ENCODE measurements at places on chromosomes 6 and 20.

DNA sequence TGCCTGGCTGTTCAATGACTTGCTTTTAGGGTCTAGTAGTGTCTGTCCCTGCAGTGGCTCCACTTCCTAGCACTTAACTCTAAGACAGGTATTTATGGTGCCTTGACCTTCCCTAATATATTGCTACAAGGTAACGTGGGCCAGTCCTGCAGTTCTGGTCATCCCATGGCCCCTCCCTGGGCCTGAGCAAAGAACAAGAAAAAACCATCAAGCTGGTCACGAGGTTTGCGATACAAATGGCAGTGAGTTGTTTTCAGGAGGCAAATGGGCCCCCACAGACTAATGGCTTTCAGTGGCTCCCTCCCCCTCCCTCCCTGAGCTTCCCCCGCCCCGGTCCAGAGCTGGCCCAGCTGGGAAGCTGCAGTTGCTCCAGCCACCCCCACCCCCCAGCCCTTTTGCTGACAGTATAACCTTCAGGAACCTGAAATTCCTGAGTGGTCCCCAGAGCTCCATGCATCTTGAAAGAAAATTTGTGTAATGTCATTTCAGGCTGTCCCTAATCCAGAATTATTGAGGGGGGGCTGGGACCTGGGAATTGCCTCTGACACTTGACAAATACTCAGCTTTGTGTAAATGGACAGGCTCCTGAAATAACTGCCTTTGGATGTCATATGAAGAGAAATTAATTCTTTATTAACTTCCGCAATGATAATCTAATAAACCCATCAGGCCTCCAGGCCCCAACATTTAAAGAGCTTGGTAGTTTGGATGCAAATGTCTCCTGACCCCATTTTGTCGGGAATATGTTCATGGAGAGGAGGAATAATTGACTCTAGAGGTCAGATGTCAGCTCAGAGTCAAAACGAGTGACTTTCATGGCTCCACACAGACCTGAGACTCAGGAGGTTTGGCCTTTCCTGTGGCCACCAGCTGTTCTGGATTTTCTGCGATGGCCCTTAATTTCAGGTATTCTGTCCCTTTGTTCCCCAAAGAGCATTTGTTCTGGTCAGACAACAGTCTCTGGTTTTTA is 153.2 kb upstream of the TOP1 start:
- DNase-seq: no peak

GRCh38 chr6:149727793-149728498 is 10.0 kb upstream of the LATS1 start:
- no peak for DNase-seq

- no peak for DNase-seq
Measured at GRCh38 chr20:37723668-37724067, 29.8 kb downstream of the CTNNBL1 start.

DNA sequence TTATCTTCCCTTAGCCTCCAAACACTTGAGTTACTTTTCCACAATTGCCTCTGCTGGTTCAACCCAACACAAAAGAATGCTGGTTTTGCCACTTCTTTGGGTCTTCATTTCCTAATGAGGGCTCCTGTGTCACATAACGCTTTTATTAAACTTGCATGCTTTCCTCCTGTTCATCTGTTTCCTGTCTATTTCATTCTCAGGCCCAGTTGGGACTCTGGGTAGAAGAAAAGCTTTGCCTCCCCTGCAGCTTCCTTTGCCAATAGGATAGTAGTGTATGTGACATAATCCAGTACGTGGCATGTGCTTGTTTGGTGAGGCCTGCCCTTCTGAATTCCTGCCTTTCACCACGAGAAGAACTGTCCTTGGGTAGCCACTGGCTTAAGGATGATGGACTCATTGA is 529.3 kb upstream of the AGPAT4 start:
- DNase-seq: no peak

DNA sequence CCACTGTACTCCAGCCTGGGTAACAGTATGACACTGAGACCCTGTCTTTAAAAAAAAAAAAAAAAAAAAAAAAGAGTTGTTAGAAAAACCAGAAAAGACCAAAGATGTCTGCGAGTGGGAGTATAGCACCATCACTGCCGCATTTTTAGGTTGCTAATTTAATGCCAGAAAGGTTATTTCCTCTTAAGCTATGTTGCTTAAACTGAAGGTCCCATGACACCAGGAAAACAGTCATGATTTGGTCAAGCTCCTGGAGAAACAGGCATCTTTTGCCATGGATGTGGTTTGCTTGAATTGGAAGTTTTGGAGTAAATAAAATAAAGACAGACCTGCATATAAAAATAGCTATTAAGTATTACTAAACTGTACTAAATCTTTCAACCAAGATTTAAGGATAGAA is 68.3 kb upstream of the TNFRSF21 start:
- DNase-seq: no peak

- peak; percentile 55 for DNase-seq
Measured at GRCh38 chr6:148509800-148510581, 167.4 kb downstream of the SASH1 start.

DNA sequence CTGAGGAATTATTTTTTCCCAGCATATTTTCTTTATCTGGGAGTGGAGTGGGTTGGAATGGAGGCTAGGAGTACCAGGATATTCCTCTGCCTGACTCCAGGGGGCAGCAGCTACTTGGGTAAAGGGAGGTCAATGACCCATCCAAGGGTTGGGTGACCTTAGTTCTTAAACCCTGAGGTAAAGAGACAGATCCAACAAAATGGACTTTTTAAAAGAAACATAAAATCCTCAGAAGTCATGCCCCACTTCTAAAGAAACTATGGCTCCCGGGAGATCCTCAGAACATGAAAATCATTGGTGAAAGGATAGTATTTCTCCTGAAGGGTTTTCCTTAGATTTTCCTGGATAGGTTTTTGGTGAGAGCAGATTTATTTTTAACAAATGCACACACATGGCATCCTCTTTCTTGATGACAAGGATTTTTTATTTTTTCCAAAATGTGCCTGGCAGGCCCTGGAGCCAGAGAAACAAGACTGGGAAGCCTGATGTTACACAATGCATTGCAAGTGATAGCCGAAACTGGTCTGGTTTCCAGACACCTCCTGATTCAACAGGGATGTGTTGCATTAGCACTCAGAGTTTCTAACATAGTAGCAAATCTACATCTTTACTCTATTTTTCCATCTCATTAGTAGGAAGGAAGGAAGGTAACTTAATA is 240.9 kb upstream of the BTBD3 start:
- peak; percentile 67 for DNase-seq

GRCh38 chr20:36540551-36541211 is 638 bp upstream of the MYL9 start:
- DNase-seq: peak; percentile 19

GRCh38 chr6:109740787-109741186 is 49.7 kb downstream of the FIG4 start:
- no peak for DNase-seq

- DNase-seq: no peak
Measured at GRCh38 chr20:24993337-24994185, 1.0 kb upstream of the APMAP start.

DNA sequence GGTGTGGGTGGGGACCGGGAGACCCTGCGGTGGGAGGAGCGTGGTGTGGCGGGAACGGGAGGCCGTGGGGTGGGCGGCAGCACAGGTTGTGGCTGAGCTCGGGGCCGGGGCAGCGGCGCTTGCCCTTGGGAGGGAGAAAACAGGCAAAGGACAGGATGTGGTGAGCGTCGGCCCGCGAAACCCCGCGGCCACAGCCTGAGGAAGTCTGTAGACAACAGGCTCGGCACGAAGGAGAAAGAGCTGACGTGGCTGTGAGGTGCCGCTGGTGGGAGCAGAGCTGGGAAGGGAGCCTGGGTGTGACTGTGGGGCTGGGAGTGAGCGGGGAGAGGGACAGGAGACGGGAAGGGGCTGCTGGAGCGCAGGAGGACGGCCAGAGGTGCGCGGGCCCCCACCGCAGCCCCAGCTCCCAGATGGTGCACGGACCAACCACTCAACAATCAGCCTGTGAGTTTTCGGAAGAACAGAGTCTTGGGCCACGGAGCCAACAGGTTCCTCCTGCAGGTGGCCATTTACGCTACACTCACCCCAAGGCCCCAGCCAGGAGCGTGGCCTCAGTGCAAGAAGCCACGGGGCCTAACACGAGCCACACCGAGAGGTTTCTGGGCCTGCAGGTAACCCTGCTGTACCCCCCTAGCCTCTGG is 202.8 kb downstream of the DLL1 start:
- no peak for DNase-seq

GRCh38 chr20:31515775-31516107 is 1.5 kb downstream of the HM13 start:
- DNase-seq: no peak

DNA sequence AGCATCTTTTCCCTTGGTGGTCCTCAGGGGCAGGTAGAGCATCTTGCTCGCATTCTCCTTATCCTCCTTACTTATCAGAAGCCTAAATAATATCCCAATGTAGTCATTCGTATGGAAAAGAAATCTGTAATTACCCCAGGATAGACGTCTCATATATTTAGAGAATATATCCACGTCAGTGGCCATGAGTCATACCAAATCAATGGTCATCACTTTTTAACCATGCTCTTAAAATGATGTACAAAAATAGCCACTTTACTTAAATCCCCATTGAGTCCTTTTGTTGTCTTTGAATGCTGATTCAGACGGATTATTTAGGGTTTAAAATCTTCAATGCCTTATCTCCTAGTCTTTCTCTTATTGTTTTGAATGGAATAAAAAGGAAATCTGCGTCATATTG is 231.7 kb upstream of the STXBP5 start:
- DNase-seq: no peak

DNA sequence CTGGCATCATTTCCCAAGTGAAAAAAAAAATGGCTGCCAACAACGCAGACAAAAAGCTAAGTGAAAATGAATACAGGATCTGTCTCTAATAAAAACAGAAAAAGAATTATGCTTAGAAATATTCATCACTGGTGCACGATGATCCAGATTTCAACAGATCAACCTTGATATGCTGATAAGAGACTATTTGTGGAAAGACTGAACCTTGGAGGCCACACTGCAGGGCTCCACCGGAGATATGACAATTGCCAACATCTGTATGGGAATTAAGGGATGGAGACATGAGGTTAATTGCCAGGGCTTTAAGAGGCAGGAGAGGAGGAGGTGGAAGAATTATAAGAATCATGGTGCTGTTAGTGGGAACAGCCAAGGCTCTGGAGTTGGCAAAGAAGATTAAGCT is 48.3 kb downstream of the PFDN4 start:
- no peak for DNase-seq

DNA sequence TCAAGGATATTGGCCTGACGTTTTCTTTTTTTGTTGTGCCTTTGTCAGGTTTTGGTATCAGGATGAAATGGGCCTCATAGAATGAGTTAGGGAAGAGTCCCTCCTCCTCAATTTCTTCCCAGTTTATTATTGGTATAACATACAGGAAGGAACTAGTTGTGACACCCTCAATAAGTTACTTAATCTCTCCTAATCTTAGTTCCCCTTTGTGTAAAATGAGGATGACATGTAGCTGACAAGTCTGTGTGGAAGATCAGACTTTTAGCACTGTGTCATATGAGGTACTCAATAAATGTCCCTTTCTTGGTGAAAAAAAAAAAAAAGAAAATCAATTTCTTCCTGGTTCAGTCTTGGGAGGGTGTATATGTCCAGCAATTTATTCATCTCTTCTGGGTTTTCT is 155.8 kb downstream of the PDE7B start:
- DNase-seq: no peak

DNA sequence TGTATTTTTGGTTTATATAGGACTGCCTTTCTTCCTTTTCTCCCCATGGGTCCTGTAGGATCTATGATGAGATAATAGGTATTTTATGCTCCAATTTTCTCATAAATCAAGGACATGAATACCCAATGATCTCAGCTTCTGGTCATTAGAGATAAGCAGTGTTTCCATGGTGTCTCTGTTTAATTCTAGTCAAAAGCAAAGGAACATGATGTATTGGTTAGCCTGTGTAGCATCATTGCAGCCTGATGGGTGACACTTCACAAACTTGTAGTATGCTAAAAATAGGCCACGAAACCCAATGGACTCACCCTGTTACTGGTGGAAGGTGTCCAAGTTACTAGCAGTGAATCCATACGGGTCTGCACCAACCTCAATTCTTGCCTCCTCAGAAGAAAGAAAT is 116.2 kb upstream of the SNX9 start:
- DNase-seq: no peak

DNA sequence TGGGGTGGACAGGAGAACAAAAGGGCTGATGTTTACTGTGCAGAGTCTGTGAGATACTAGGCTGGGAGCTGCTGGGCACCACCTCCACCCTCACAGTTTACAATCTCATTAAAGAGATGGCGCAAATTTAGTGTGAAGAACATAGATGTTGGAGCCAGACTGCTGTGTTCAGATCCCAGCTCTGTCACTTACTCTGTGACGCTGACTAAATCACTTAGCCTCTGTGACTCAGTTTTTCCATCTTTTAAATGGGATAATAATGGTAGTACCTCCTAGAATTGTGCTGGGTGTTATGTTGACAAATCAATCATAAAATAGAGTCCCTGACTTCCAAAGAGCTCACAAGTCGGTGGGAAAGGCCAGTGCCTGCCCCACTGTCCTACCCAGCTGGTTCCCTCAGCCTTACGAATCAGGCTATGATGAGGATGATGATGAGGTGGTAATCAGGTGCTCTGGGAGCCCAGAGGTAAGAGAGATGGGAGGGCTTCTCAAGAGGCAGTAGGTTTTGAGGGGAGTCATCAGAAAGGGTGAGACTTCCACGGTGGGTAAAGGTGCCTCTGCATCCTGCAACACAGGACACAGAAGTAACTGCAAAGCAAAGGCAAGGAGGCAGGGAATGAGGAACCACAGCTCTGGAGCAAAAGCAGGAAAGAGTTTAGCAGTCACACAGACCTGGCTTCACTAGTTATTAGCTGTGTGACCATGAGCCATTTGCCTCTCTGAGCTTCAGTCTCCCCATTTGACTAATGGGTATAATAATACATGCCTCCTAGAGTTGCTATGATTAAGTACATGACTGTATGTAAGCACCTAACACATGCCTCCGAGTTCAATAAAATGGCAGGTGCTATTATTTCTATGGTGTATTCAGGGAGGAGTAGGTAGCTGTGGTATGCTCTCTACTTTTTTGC is 8.9 kb downstream of the FYN start:
- no peak for DNase-seq

GRCh38 chr6:126374372-126374771 is 34.5 kb downstream of the CENPW start:
- no peak for DNase-seq

GRCh38 chr6:41655646-41656001 is 17.4 kb downstream of the MDFI start:
- DNase-seq: no peak

GRCh38 chr6:75421316-75422023 is 72.1 kb downstream of the FILIP1 start:
- DNase-seq: no peak

- no peak for DNase-seq
Measured at GRCh38 chr6:96743496-96743895, 93.8 kb downstream of the GPR63 start.

DNA sequence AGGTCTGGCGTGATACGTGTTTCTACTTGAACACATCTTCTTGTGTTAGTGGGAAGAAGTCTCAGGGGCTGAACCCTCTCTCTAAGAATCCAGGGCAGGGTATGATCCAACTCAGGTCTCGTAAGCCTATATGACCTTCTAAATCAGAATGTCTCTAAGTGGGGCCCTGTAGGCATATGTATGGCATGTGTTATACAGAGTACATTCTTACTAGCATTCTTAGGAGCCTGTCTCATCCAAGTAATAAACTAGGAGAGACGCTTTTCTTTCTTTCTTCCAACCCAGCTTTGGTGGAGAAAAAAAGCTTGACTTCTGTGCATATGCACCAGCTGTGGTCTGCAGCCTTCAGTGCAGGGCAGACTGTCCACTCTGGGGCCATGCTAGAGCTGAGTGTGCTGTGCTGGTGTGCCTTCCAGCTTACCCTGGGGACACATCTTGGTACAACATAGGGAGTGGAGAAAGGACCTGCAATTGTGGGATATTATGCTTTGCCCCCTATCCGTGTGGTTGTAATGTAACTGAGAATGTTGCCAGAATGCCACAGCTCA is 47.3 kb downstream of the L3MBTL3 start:
- no peak for DNase-seq
